ENCODE measurements at places on chromosomes 16 and 17.

DNA sequence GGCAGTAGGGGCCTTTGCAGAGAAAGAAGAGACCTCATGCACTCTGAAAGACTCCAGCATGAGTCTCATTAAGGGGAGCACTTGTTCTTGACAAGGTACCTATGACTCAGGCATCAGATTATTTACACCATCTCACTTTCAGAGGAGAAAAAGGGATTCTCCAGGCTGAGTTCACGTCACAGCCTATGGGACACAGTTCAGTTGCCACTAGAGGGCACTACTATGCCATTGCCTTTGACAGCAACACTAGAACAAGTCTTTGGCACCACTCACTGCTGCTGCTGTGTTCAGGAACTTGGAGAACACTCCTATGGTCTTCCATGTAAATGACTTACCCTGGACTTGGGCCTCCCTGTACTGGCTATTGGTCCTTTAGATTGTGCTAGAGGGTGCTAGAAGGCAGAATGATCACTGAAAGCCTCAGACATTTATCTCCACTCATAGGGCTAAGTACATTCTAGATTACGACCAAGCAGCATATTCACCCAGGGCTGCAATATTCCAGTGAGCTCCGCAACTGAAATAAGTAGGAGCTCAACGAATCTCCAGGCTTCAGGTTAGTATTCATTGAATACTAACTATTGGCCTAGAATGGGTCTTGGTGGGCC is 225.1 kb upstream of the CA10 start:
- no peak for DNase-seq

- DNase-seq = no peak
Observed at GRCh38 chr17:10197362-10197720, 1.1 kb downstream of the GAS7 start.

DNA sequence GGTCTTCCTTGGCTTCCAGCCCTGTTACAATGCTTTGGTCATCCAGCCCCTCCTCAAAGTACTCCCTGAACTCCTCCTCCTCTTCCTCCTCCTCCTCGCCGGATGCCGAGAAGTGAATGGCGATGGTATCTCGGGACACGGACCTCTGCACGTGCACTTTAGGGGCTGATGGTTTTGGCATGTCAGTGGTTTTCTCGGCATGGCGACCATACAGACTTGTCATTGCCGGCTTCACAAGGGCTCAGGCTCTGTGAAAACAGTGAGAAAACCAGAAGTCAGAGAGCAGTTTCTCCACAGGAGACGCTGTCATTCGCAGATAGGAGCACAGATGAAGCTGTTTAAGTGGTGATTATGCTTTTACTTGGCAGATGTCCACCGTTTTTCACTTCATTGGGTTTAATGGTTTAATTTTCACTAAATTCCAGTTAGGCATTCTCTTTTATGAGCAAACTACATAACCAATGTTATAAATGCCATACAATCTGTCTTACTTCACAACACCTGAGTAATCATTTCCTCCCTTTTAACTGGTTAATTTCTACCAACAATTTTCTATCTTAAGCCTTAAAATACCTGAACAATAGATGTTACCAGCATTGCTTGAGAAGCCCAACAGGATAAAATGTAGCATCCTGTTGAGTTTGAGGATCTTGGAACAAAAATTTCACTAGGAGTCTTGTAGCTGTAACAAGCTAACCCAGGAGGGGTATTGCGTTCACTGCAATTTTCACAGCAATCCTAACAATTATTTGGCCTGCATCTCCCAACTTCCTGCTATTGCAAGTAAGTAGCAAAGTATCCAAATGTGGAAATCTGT is 48.9 kb downstream of the TEX2 start:
- DNase-seq = no peak

DNA sequence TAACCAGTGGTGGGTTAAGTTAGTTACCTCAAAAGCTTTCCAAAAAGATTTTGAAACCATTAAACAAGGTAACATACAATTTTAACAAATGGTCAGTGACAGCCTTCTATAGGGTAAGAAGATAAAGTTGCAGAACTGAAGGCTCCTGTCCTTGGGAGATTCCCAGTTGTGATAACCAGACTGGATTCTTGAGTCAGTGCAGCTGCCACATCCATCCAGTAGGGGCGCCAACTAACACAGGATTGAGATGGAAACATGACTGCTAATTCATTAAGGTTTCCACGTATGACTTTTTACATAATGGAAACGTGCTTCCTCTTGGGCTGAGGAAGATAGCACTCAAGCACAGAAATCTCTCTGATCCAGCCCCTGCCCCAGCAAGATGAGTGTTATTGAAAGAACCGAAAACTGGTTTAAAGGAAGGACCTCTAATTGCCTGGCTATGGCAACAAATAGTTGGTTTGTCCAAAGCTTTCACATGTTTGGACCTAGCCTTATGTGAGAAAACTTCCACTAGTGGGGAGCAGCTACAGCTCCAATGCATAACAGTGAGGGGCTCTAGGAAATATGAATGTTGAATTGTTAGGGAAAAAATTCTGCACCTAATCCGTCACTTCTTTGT is 269.8 kb upstream of the MYOCD start:
- DNase-seq = no peak

DNA sequence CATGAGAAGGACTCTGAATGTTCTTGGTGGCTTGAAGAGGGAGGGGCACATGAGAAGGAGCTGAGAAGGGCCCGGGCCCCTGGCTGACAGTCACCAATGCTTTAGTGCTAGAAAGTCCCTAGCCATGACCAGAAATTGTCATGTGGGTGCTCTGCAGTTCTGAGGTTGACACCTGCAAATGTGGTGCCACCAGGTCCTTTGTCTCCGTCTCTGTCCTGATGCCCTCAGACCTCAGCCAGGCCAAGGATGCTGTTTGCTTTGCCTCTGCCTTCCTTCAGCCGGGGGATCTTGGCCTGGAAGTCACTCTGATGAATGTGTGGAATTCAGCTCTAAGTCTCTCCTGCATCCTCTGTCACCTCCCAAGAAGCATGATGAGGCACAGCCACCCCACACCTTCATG is 63.6 kb downstream of the TNFRSF13B start:
- DNase-seq = no peak

- no peak for DNase-seq
Observed at GRCh38 chr16:57112403-57113041, 20.1 kb downstream of the CPNE2 start.

- no peak for DNase-seq
Observed at GRCh38 chr17:44904001-44904984, 5.0 kb upstream of the EFTUD2 start.

DNA sequence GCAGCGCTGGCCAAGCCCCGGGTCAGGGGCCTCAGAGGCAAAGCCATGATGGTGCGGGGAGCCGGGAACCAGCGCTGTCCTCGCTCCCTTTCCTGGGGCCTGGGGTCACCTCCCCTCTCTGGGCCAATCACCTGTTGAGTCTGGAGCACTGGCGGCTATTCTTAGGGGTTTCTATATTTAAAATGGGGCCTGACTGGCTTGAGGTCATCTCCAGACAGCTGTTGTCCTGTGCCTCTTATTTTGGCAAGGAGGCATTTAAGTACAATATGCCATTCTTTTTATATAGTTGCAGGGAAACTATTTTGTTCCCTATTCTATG is at the start of gene COX6A2:
TSS of gene COX6A2 (minus strand) at position 82 of the 319 bp plus-strand sequence. CDS start at position 47, 35 bp downstream.
- DNase-seq = no peak

- no peak for DNase-seq
Observed at GRCh38 chr17:2905269-2905668, 109.0 kb downstream of the RAP1GAP2 start.

GRCh38 chr16:21989751-21990150 is 11.2 kb downstream of the PDZD9 start:
- DNase-seq = no peak

GRCh38 chr17:56740481-56740880 is 93.2 kb downstream of the C17orf67 start:
- DNase-seq = no peak

DNA sequence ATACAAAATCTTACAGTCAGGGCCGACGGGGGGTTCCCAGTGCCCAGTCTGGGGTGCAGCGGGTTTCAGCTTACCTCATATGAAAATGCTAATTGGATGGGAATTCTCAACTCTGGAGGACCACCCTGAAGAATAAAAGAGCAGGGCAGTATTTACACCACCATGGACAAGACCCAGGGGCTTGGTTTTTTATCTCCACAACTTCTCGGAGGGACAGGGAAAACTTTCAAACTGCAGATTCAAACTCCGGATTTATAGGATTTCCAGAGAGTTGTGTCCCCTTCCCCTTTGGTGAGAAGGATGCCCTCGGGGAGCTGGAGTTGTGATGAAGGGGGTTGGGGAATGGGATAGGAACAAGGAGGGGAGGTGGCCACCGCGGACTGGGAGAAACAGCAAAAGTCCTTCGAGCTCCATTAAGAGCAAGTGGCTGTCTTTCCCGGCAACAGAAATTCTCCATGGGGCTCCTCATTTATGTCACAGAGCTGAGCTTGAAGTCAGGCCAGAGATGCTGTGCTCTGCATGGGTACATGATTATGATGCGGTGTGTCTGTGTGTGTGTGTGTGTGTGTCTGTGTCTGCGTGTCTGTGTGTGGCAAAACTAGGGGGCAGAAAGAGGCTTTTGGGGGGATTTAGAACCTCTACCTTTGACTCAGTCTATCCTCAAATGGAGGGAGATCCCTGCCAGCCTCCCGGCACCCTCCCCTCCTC is 15.7 kb downstream of the FOXL1 start:
- no peak for DNase-seq

GRCh38 chr17:29042679-29043538 is at the start of gene PIPOX:
TSS of gene PIPOX (plus strand) at chr17:29043141. CDS start at chr17:29043226, 85 bp downstream.
- no peak for DNase-seq

GRCh38 chr16:13999071-13999894 is 71.8 kb upstream of the MRTFB start:
- no peak for DNase-seq

- no peak for DNase-seq
Observed at GRCh38 chr17:37429453-37429852, 22.8 kb downstream of the TADA2A start.

Data from non-pigmented ciliary epithelial cell (primary cell).